Thoracic aorta (tissue), 2 donors: ENCODE measurements at places on chromosomes 12 and 14. TPM values are rescaled to one million over a fixed set of nuclear protein-coding genes. Genes with fewer than 3 reads are reported as not detected.

CLEC7A gene
- 24.3 TPM for total RNA-seq

ADAM21 gene
- 0.14 TPM for total RNA-seq

VWF gene
- 251 TPM for total RNA-seq

MSRB3 gene
- 232 TPM for total RNA-seq

B4GALNT3 gene
- total RNA-seq: 22.3 TPM

NFE2 gene
- not detected for total RNA-seq

DNA sequence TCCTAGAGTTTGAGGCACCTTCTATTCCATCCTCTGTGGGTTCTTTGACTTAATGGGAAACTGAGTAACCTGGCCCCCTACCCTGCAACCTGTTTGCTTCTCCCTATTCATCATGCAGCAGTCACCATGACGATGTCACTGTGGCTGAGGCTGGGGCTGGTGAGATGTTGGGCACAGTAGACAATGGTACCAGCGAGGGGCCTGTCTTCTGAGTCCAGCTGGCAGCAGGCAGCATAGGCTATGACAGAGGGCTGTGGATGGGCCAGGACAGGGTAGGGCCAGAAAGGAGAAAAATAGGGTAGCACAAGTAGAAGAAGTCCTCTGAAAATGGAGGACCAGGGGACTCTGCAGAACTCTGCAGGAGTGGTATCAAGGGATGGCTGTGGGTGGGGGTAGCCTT lies 2.0 kb downstream of the CIROP start:
- no peaks in the 10 kb centered on the region for H3K4me1 ChIP-seq
- H3K27me3 ChIP-seq: no peaks in the 10 kb centered on the region
- peaks cover 9% of the 10 kb centered on the region for H3K36me3 ChIP-seq
- no peak overlapping the region for H3K4me3 ChIP-seq
- H3K27ac ChIP-seq: no peak overlapping the region

DNA sequence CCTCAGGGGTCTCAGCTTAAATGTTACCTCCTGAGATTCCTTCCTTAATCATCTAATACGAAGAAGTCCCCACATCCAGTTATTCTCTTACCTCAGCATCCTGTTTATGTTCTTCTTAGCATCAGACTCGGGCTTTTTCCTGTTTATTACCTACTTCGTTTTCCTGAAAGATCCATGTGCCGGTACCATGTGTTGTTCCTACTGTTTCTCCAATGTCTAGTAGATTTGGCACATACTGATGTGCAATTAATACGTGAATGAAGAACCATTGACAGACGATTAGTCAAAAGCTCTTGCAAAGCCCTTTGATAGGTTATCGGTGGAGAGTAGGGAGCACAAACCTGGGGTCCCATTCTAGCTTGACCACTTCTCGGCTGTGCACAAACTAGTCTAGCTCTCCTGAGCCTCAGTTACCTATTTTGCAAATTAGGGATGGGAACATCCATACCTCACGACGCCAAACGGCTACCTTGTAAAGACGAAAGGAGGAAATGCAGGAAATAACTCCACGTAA lies 735 bp upstream of the MAPKAPK5 start:
- no peak for DNase-seq
- no peaks in the 10 kb centered on the region for H3K36me3 ChIP-seq
- peak overlapping the region; percentile 92 for H3K27ac ChIP-seq
- H3K4me3 ChIP-seq: peak overlapping the region; percentile 94
- H3K27me3 ChIP-seq: no peaks in the 10 kb centered on the region

GRCh38 chr12:111120578-111120977 lies 200.2 kb upstream of the MYL2 start:
- DNase-seq: no peak
- no peaks in the 10 kb centered on the region for H3K27me3 ChIP-seq
- H3K4me3 ChIP-seq: no peak overlapping the region
- no peaks in the 10 kb centered on the region for H3K4me1 ChIP-seq
- H3K27ac ChIP-seq: no peak overlapping the region

- H3K4me3 ChIP-seq: no peak overlapping the region
- H3K36me3 ChIP-seq: no peaks in the 10 kb centered on the region
- H3K4me1 ChIP-seq: no peaks in the 10 kb centered on the region
- H3K27ac ChIP-seq: no peak overlapping the region
- H3K27me3 ChIP-seq: no peaks in the 10 kb centered on the region
- no peak for DNase-seq
Observed at GRCh38 chr12:85466890-85467289, 186.9 kb downstream of the ALX1 start.

DNA sequence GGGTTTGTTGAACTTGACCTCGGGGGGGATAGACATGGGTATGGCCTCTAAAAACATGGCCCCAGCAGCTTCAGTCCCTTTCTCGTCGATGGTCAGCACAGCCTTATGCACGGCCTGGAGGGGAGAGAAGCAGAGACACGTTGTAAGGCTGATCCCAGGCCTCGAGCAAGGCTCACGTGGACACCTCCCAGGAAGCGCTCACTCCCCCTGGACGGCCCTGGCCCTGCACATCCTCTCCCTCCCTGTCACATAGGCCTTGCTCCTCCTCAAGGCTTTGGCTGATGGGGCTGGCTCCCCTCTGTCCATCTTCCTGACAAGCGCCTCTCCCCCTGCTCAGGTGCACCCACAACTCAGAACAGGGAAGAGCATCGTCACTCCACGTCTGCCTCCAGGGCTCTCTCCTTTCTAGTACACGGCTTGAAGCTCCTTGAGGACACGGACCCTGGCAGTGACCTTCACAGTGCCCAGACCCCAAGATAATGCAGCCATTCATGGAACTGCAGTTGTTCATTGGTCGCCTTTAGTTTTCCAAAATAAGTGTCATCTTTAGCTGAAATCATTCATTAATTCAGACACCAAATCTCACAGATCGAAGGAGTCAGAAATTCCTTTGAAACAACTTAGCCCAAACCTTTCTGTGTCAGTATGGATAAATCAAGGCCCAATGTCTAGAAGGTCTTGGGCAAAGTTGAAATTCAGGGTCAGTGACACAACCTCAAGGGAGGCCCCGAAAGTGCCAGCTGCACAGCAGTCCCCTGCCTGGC lies 9.7 kb downstream of the SERPINA1 start:
- no peak overlapping the region for H3K4me3 ChIP-seq
- H3K27ac ChIP-seq: no peak overlapping the region
- DNase-seq: no peak
- H3K27me3 ChIP-seq: no peaks in the 10 kb centered on the region
- H3K36me3 ChIP-seq: no peaks in the 10 kb centered on the region

DNA sequence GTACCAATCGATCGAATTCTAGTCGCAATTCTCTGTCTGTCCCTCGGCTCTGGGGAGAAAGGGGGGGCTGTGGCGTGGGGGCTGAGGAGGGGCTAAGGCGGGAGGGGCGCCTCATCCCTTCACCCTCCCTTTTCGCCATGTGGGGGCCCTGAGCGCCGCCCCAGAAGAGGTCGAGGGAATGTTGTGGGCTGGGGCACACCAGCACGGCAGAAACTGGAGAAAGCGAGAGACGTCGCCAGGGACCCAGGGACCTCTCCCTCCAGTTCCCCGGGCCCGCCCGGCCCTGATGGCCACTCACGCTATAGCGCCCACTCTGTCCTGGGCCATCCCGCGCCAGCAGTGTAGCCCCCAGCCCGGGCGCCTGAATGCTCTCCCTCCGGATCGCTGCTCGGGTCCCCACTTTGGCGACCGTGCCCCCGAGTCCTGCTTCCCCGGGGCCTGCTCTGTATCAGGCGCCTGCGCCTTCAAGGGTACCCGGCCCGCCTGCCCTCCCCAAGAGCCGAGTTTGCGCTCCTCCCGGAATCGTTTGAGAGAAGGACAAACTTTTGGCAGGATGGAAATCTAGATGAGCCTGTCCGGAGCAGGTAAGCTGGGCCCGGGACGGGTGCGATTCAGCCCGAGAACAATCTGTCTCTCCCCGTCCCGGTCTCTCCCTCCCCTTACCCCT lies 62.6 kb downstream of the SMUG1 start:
- no peak for DNase-seq
- peaks cover 2% of the 10 kb centered on the region for H3K4me1 ChIP-seq
- H3K4me3 ChIP-seq: peak overlapping the region; percentile 81
- H3K27ac ChIP-seq: peak overlapping the region; percentile 89
- no peaks in the 10 kb centered on the region for H3K36me3 ChIP-seq

GRCh38 chr12:56267443-56268071 lies 815 bp downstream of the COQ10A start:
- H3K36me3 ChIP-seq: peaks cover 3% of the 10 kb centered on the region
- H3K27ac ChIP-seq: peak overlapping the region; percentile 95
- no peak for DNase-seq
- peaks cover 23% of the 10 kb centered on the region for H3K4me1 ChIP-seq
- no peaks in the 10 kb centered on the region for H3K27me3 ChIP-seq
- H3K4me3 ChIP-seq: peak overlapping the region; percentile 98

- H3K27me3 ChIP-seq: no peaks in the 10 kb centered on the region
- no peak overlapping the region for H3K27ac ChIP-seq
- no peaks in the 10 kb centered on the region for H3K36me3 ChIP-seq
- no peaks in the 10 kb centered on the region for H3K4me1 ChIP-seq
- H3K4me3 ChIP-seq: no peak overlapping the region
Observed at GRCh38 chr14:48974994-48975393, 611.2 kb downstream of the RPS29 start.

DNA sequence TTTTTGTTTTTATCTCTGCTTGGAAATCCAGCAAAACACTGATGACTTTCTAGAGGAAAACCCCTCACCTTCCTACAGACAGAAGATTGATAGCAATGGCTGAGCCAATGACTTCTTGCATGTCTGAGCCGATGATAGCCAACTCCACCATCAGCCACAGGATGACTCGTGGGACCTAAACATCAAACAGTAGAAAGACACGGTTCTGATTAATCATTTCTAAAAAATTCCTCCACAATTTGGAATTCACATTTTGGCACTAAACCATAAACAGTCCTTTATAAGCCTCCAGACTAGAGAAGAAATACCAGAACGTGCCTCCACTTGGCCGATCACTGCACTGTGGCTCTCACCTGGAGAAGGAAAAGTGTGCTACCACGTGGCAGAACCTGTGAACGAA lies 25.9 kb downstream of the SLC11A2 start:
- H3K36me3 ChIP-seq: peaks cover 37% of the 10 kb centered on the region
- no peak overlapping the region for H3K27ac ChIP-seq
- DNase-seq: no peak
- peaks cover 7% of the 10 kb centered on the region for H3K4me1 ChIP-seq
- no peak overlapping the region for H3K4me3 ChIP-seq

GRCh38 chr14:93906341-93907329 lies 20.5 kb upstream of the FAM181A start:
- DNase-seq: no peak
- no peak overlapping the region for H3K27ac ChIP-seq
- H3K27me3 ChIP-seq: no peaks in the 10 kb centered on the region
